Fibroblast of lung (primary cell): ENCODE measurements at places on chromosomes 7 and 10. TPM values are rescaled to one million over a fixed set of nuclear protein-coding genes. Genes with fewer than 3 reads are reported as not detected.

The SAMD9 gene
- total RNA-seq = 14.6 and 19.2 TPM in 2 replicates

The FOXI2 gene
- not detected in 2 replicates for total RNA-seq

The CDNF gene
- total RNA-seq = 1.2 and 1.5 TPM in 2 replicates

The SAMD9L gene
- total RNA-seq = 15.7 and 23.9 TPM in 2 replicates

The ANKRD61 gene
- 0.17 and 0.26 TPM in 2 replicates for total RNA-seq

The OAT gene
- total RNA-seq = 125 and 147 TPM in 2 replicates

The NOD1 gene
- total RNA-seq = 6.9 and 7.3 TPM in 2 replicates

The PIK3CG gene
- total RNA-seq = under 0.01 TPM in 1 of 2 replicates, not detected in the other

The HSPA12A gene
- total RNA-seq = 9.5 and 15.7 TPM in 2 replicates

GRCh38 chr7:116188-116981 is 76.0 kb upstream of the FAM20C start:
- H3K4me1 ChIP-seq = peaks cover 3% of the 10 kb centered on the region
- DNase-seq = no peak
- no peak overlapping the region for H3K27ac ChIP-seq
- H3K27me3 ChIP-seq = no peaks in the 10 kb centered on the region

DNA sequence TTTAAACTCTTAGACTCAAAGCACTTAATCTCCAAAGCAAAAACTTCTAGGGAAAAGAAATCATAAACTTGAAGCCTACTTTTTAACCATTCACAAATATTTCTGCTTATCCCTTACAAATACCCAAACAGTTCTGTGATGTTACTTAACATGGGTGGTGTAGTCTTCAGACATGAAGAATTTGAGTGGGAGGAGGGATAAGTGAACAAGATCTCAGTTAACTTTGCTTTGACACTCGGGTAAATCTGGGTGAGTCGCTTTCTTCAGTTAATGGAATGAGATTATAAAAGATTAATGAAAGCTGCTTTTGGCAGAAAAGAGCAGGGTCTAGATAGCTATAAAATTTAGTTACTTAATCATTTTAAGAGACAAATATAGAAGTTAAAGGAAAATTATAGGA is 47.5 kb downstream of the RNF133 start:
- H3K4me3 ChIP-seq = no peak overlapping the region
- no peaks in the 10 kb centered on the region for H3K27me3 ChIP-seq
- H3K4me1 ChIP-seq = no peaks in the 10 kb centered on the region

DNA sequence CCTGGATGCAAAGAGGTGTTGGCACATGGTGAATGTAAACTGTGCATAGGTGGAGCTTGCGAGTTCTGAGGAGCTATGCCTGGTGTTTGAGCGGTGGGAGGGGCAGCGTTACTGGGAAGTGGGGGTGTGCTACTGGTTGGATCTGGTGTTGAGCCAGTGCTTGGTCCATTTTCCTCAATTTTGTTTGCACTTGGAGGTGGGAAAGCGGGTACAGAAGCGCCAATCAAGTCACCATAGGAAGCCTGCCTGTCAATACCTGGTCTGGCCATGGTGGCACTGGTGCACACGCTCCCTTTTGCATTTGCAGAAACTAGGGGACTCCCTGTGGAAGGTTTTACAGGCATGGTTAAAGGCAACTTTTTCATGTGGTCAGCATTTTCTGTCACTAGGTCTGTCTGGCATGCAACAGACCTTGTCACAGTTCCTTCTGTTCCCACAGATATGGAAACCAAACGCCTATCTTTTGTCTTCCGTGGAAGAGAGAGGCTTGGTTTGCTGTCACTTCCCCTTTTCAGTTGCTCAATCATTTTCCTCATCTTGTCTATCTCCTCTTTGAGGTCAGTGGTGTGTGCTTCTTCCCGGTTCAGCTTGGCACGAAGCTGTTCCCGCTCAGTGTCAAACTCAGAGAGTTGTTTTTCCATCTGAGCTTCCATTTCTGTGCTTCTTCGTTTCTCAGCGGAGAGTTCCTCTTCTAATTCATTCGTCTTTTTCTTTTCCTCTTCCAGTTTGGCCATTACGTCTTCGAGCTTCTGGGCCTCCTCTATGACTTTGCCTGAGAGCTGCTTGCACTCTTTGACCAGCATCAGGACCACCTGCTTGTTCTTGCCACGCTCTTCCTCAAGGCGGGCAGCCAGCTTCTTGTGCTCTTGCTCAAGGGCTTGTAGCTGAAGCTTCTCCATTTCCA is 81.1 kb downstream of the CTTNBP2 start:
- H3K27ac ChIP-seq = no peak overlapping the region
- no peaks in the 10 kb centered on the region for H3K4me1 ChIP-seq
- no peak for DNase-seq
- no peaks in the 10 kb centered on the region for H3K27me3 ChIP-seq
- H3K4me3 ChIP-seq = no peak overlapping the region
- H3K36me3 ChIP-seq = peaks cover 7% of the 10 kb centered on the region

DNA sequence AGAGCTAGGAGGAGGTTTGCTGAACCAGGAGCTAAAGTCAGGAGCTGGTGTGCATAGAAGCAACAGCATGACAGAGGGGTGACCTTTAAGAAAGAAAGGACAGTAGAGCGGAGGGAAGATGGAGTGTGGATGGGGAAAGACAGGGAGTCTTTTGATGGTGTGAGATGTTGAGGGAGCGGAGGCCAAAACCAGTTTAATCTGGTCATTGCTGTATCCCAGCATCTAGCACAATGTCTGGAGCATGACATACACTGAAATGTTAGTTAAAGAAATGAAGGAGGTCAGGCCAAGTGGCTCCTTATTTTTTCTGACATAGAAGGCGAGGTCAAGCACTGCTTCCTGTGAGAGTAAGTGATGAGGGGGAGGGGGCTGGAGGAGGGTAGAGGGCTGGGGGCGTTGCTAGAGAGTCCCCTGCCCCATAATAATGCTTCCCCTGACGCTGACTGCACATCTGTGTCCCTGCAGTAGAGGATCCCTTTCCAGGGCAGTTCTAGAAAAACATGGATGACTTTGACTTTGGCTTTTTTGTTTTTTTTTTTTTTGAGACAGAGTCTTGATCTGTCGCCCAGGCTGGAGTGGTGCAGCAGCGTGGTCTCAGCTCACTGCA is 70.2 kb downstream of the ZNF467 start:
- H3K36me3 ChIP-seq = no peaks in the 10 kb centered on the region
- no peaks in the 10 kb centered on the region for H3K27me3 ChIP-seq
- no peak for DNase-seq
- no peaks in the 10 kb centered on the region for H3K4me1 ChIP-seq
- H3K27ac ChIP-seq = no peak overlapping the region

- H3K27ac ChIP-seq = no peak overlapping the region
- no peak overlapping the region for H3K4me3 ChIP-seq
- DNase-seq = no peak
- H3K4me1 ChIP-seq = peaks cover 8% of the 10 kb centered on the region
- no peaks in the 10 kb centered on the region for H3K27me3 ChIP-seq
Observed at GRCh38 chr10:77969114-77969513, 42.6 kb upstream of the DLG5 start.

- H3K4me3 ChIP-seq = no peak overlapping the region
- H3K27me3 ChIP-seq = no peaks in the 10 kb centered on the region
- DNase-seq = no peak
Observed at GRCh38 chr10:83909001-83909400, 230.3 kb upstream of the GHITM start.

DNA sequence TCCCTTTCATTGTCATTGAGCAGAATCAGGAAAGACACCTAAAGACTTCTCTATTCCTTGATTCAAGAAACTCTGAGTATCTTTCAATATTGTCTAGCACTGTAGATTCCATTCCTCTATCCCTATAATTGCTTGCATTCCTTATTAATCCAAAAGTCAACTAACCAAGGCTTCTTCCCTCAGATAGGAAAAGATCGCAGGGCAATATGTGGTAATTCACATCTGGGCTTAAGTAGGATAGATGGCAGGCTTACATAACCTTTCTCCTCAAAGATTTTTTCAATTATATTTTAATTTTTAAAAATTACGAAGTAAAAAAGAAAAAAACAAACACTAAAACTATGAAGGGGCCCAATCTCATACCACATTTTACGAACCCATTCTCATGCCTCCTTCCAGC is 7.1 kb upstream of the ARHGAP21 start:
- no peak overlapping the region for H3K4me3 ChIP-seq
- no peaks in the 10 kb centered on the region for H3K4me1 ChIP-seq
- no peak for DNase-seq

- H3K4me3 ChIP-seq = no peak overlapping the region
- no peak overlapping the region for H3K27ac ChIP-seq
- no peaks in the 10 kb centered on the region for H3K27me3 ChIP-seq
- peaks cover 11% of the 10 kb centered on the region for H3K4me1 ChIP-seq
Observed at GRCh38 chr10:13613519-13613918, 26.8 kb downstream of the PRPF18 start.

DNA sequence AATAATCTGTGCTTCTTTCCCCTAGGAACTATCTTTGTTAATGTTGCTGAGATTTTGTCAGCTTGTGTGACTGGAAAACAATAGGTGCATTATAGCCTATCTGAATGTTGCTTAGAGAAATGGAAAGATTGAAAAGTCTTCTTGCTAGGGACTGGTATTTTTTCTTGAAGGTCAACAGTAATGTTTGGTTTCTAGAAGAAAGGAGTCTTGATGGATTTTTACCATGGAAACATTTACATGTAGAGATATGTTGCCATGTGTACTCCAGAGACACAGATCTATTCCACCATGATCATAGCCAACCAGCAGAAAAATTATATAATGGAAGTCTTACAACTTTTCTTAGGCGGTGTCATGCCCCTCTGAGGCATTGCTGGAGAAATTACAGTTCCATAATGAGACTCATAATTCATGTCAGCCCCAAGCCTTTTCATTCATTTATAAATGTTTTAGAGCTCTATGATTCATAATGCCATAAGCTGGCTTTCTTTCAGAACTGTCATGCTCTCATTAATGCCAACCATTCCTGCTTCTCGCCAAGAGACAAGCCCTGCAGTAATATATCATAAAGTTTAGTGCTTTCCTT is 175.1 kb upstream of the PTPRZ1 start:
- no peaks in the 10 kb centered on the region for H3K36me3 ChIP-seq
- no peaks in the 10 kb centered on the region for H3K27me3 ChIP-seq
- no peak for DNase-seq
- no peak overlapping the region for H3K27ac ChIP-seq
- H3K4me3 ChIP-seq = no peak overlapping the region
- H3K4me1 ChIP-seq = no peaks in the 10 kb centered on the region

GRCh38 chr7:13034693-13035092 is 347.3 kb downstream of the ARL4A start:
- H3K4me3 ChIP-seq = no peak overlapping the region
- H3K27me3 ChIP-seq = no peaks in the 10 kb centered on the region
- no peak overlapping the region for H3K27ac ChIP-seq
- no peaks in the 10 kb centered on the region for H3K36me3 ChIP-seq

- H3K36me3 ChIP-seq = peaks cover 34% of the 10 kb centered on the region
- no peaks in the 10 kb centered on the region for H3K27me3 ChIP-seq
- no peak overlapping the region for H3K27ac ChIP-seq
Observed at GRCh38 chr7:149209518-149210269, 14.3 kb downstream of the ZNF282 start.

- DNase-seq = no peak
- no peak overlapping the region for H3K27ac ChIP-seq
- H3K36me3 ChIP-seq = no peaks in the 10 kb centered on the region
- H3K4me3 ChIP-seq = no peak overlapping the region
- H3K27me3 ChIP-seq = no peaks in the 10 kb centered on the region
Observed at GRCh38 chr7:148927123-148928045, 43.3 kb upstream of the EZH2 start.

DNA sequence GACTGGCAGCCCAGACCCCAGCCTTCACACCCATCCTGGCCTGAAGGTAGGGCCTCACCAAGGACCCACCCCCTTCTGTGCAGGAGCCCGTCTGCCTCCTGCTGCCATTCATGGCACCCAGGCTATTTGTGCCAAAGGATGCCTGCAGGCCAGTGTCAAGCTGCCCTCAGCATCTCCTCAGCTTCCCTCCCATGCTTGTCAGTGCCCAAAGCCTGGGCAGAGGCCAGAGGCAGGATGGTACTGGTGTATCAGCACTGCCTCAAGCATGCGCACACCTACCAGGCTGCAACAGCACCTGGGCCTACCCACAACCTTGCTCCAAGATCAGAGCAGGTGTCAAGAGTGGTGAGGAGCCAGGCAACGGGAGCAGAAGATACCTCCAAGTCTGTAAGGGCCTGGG is 27.6 kb downstream of the SFTPA1 start:
- no peaks in the 10 kb centered on the region for H3K27me3 ChIP-seq
- H3K4me3 ChIP-seq = no peak overlapping the region
- DNase-seq = no peak
- no peaks in the 10 kb centered on the region for H3K4me1 ChIP-seq

DNA sequence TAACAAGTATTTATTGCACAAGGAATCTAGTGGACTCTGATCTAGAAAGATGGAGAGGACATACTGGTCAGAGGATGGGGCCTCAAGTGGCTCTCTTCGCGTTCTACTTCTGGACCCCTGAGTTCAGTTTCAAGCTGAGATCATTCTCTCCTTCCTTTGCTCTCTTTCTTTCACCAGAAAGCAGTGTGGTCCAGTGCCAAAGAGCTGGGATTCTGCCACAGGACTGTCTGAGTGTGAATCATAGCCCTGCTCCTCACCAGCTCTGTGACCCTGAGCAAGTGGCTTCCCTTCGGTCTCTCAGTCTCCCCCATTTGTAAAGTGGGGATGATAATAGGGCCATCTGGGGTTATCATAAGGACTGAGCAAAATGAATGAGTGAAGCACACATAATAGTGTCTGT is 715.2 kb downstream of the SUGCT start:
- no peaks in the 10 kb centered on the region for H3K4me1 ChIP-seq
- no peak overlapping the region for H3K4me3 ChIP-seq
- H3K27ac ChIP-seq = no peak overlapping the region

GRCh38 chr10:93821051-93821772 is 63.5 kb downstream of the LGI1 start:
- DNase-seq = peak; percentile 39
- H3K27ac ChIP-seq = no peak overlapping the region
- H3K4me3 ChIP-seq = no peak overlapping the region
- no peaks in the 10 kb centered on the region for H3K36me3 ChIP-seq

- no peak for DNase-seq
- no peak overlapping the region for H3K27ac ChIP-seq
- H3K36me3 ChIP-seq = no peaks in the 10 kb centered on the region
- H3K4me1 ChIP-seq = no peaks in the 10 kb centered on the region
- no peak overlapping the region for H3K4me3 ChIP-seq
- H3K27me3 ChIP-seq = no peaks in the 10 kb centered on the region
Observed at GRCh38 chr7:98795741-98796493, 73.9 kb downstream of the TMEM130 start.

DNA sequence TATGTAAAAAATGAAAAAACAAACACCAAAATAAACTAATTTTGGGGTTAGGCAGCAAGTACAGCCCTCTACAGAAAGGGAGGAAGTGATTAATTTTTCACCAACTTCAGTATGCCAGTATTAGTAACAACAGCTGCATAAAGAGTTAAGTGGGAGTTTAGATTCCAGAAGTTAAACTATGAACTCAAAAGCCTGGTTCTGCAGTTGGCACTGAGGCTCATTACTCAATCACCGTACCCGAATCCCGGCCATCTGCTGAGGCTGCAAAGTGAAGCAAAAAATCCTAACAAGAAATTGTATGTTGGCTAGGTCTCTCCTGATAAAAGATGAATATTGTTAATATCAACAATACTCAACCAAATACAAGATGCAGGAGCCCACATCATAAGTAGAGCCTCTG is 4.0 kb downstream of the NUDT5 start:
- no peak overlapping the region for H3K4me3 ChIP-seq
- H3K36me3 ChIP-seq = peaks cover 3% of the 10 kb centered on the region
- peaks cover 6% of the 10 kb centered on the region for H3K4me1 ChIP-seq
- no peak for DNase-seq
- H3K27me3 ChIP-seq = no peaks in the 10 kb centered on the region
- no peak overlapping the region for H3K27ac ChIP-seq

- DNase-seq = no peak
- no peak overlapping the region for H3K27ac ChIP-seq
- H3K4me3 ChIP-seq = no peak overlapping the region
- H3K36me3 ChIP-seq = no peaks in the 10 kb centered on the region
- no peaks in the 10 kb centered on the region for H3K27me3 ChIP-seq
Observed at GRCh38 chr7:131800531-131800930, 244.1 kb upstream of the PODXL start.
